Activated CD4-positive, alpha-beta memory T cell treated with anti-CD3 and anti-CD28 coated beads, Interleukin-2, amount 10 ng/mL, durations not matched to agents 7 days and 5 days (primary cell): ENCODE measurements at places on chromosomes 3 and 15. TPM values are rescaled to one million over a fixed set of nuclear protein-coding genes. Genes with fewer than 3 reads are reported as not detected.
A peak's percentile ranks its signal among the peaks of the same experiment; 100 is the strongest.

GRCh38 chr3:192831111-192831644 lies 86.5 kb downstream of the MB21D2 start:
- H3K27ac ChIP-seq: peak overlapping the region; percentile 47
- H3K4me3 ChIP-seq: no peak overlapping the region
- peaks cover 48% of the 10 kb centered on the region for H3K4me1 ChIP-seq
- no peaks in the 10 kb centered on the region for H3K27me3 ChIP-seq

- no peak overlapping the region for H3K27ac ChIP-seq
- DNase-seq: no peak
- no peaks in the 10 kb centered on the region for H3K36me3 ChIP-seq
- no peak overlapping the region for H3K4me3 ChIP-seq
- no peaks in the 10 kb centered on the region for H3K27me3 ChIP-seq
- H3K4me1 ChIP-seq: no peaks in the 10 kb centered on the region
Observed at GRCh38 chr3:147924755-147925154, 515.6 kb downstream of the ZIC1 start.

- DNase-seq: no peak
- H3K27ac ChIP-seq: no peak overlapping the region
- peaks cover 87% of the 10 kb centered on the region for H3K36me3 ChIP-seq
- no peaks in the 10 kb centered on the region for H3K27me3 ChIP-seq
- no peak overlapping the region for H3K4me3 ChIP-seq
- peaks cover 6% of the 10 kb centered on the region for H3K4me1 ChIP-seq
Observed at GRCh38 chr3:20123131-20123652, 62.8 kb downstream of the SGO1 start.

DNA sequence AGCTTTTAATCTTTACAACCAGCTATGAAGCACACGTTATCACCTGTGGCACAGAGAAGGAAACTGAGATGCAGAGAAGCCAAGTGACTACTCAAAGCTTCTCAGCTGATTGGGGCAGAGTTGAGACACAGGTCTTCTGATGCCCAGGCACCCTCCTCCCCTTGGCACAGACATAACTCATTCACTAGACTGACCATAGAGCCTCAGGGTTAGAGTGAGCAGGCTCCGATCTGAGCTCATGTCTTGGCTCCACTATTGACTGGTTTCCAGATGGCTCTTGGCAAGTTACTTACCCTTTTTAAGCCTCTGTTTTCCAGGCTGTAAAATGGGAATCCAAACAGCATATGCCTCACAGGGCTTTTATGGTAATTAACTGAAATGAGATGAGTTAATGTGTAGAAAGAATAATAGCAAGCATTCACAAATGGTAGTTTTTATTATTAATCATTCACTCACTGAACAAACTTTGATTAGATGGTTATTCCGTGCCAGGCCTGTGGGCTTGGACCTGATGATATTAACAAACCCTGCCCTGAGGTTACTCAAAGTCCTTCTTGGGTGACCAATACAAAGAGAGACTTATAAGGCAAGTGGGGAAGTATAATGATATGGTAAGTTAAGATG lies 184.3 kb downstream of the ANXA2 start:
- no peak overlapping the region for H3K4me3 ChIP-seq
- H3K4me1 ChIP-seq: no peaks in the 10 kb centered on the region
- H3K27ac ChIP-seq: no peak overlapping the region
- H3K27me3 ChIP-seq: peaks cover 30% of the 10 kb centered on the region
- H3K36me3 ChIP-seq: no peaks in the 10 kb centered on the region

DNA sequence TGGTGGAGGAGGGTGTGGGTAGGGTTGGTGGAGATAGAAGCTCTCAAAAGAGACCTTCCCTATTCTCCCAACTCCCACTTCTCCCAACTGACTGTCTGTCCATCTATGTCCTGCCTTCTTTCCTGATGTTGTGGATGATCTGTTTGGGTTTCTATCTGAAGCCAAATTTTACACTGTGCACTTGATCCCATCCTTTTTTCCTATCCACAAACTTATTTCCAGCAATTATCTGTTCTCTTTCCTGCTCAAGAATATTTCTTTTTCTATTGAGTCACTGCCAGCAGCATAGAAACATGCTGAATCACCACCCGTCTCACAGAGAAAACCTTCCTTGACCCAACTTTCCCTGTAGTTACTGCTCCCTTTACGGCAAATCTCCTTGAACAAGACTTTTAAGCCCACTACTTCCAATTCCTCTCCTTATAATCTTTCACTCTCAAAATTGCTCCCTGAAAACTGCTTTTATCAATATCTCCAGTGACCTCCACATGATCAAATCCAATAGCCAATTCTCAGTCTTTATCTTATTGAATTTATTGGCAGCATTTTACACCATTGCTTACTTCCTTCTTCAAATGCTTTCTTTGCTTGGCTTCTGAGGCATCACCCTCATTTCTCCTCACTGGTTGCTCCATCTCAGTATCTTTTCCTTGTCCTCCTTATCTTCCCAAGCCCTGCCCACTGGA lies 141.2 kb upstream of the SLC7A14 start:
- H3K4me1 ChIP-seq: no peaks in the 10 kb centered on the region
- H3K27ac ChIP-seq: no peak overlapping the region
- no peak overlapping the region for H3K4me3 ChIP-seq
- H3K27me3 ChIP-seq: peaks cover 12% of the 10 kb centered on the region
- no peaks in the 10 kb centered on the region for H3K36me3 ChIP-seq

- H3K4me1 ChIP-seq: no peaks in the 10 kb centered on the region
- DNase-seq: no peak
- H3K4me3 ChIP-seq: no peak overlapping the region
- H3K27me3 ChIP-seq: peaks cover 21% of the 10 kb centered on the region
- no peak overlapping the region for H3K27ac ChIP-seq
Observed at GRCh38 chr15:91183596-91183995, 83.5 kb downstream of the SV2B start.

- no peaks in the 10 kb centered on the region for H3K4me1 ChIP-seq
- H3K36me3 ChIP-seq: no peaks in the 10 kb centered on the region
Observed at GRCh38 chr3:64972793-64973192, 285.0 kb upstream of the ADAMTS9 start.

GRCh38 chr15:60255390-60255789 lies 142.4 kb downstream of the ANXA2 start:
- no peak overlapping the region for H3K4me3 ChIP-seq
- no peak overlapping the region for H3K27ac ChIP-seq
- H3K27me3 ChIP-seq: peaks cover 68% of the 10 kb centered on the region
- H3K36me3 ChIP-seq: no peaks in the 10 kb centered on the region
- peak; percentile 37 for DNase-seq

GRCh38 chr3:100245927-100246326 lies 14.9 kb upstream of the TBC1D23 start:
- no peaks in the 10 kb centered on the region for H3K36me3 ChIP-seq
- H3K27me3 ChIP-seq: no peaks in the 10 kb centered on the region
- no peak overlapping the region for H3K27ac ChIP-seq
- peaks cover 3% of the 10 kb centered on the region for H3K4me1 ChIP-seq

GRCh38 chr3:143775459-143775858 lies 72.8 kb downstream of the SLC9A9 start:
- H3K4me1 ChIP-seq: peaks cover 1% of the 10 kb centered on the region
- H3K4me3 ChIP-seq: no peak overlapping the region
- H3K27ac ChIP-seq: no peak overlapping the region

GRCh38 chr15:38243278-38244055 lies 9.2 kb upstream of the SPRED1 start:
- H3K4me3 ChIP-seq: no peak overlapping the region
- H3K27ac ChIP-seq: no peak overlapping the region
- no peak for DNase-seq
- no peaks in the 10 kb centered on the region for H3K4me1 ChIP-seq

DNA sequence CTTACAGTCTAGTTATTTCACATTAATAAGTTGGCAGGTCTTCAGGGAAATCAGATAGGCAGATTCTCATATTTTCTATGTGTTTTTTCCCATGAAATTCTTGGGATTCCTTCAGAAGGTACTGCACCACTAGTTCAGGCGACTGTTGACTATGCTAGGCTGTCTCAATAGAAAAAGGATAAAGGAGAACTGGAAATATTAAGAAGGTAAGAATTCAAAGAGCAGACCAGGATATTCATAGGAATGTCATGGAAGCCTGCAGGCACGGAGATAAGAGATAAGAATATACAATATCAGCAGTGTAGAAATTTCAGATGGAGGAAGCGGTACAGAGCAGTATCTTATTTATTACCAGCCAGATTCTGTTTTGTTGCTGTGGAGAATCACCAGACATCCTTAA lies 432.1 kb upstream of the MDFIC2 start:
- H3K4me3 ChIP-seq: no peak overlapping the region
- H3K27me3 ChIP-seq: peaks cover 9% of the 10 kb centered on the region
- no peaks in the 10 kb centered on the region for H3K4me1 ChIP-seq
- H3K27ac ChIP-seq: no peak overlapping the region

DNA sequence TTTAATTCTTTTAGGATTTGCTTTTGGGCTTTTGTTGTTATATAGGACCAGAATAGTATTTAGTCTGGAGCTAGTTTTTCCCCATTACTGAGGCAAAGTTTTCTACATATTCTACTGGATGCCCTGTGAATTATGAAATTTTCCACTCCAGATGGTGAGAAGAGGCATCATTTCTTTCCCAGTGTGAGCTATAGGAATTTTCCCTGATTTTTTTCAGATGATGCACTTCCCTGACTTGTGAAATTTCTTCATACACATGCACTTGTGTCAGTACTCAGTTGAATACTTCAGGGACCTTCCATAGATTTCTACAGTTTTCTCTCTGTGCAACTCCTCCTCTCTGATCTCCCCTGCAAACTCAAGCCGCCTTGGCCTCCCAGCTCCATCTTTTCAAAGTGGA lies 73.7 kb upstream of the SLCO2A1 start:
- H3K27ac ChIP-seq: no peak overlapping the region
- H3K4me3 ChIP-seq: no peak overlapping the region
- no peaks in the 10 kb centered on the region for H3K36me3 ChIP-seq
- no peak for DNase-seq
- peaks cover 7% of the 10 kb centered on the region for H3K27me3 ChIP-seq

- no peak overlapping the region for H3K27ac ChIP-seq
- H3K36me3 ChIP-seq: no peaks in the 10 kb centered on the region
- no peak for DNase-seq
- H3K27me3 ChIP-seq: peaks cover 24% of the 10 kb centered on the region
- H3K4me3 ChIP-seq: no peak overlapping the region
- peaks cover 24% of the 10 kb centered on the region for H3K4me1 ChIP-seq
Observed at GRCh38 chr15:59307165-59307537, 65.5 kb downstream of the MYO1E start.

GRCh38 chr15:98518823-98519561 lies 129.3 kb upstream of the IGF1R start:
- no peak overlapping the region for H3K4me3 ChIP-seq
- peak; percentile 42 for DNase-seq
- no peak overlapping the region for H3K27ac ChIP-seq
- peaks cover 4% of the 10 kb centered on the region for H3K27me3 ChIP-seq
- H3K4me1 ChIP-seq: peaks cover 4% of the 10 kb centered on the region

DNA sequence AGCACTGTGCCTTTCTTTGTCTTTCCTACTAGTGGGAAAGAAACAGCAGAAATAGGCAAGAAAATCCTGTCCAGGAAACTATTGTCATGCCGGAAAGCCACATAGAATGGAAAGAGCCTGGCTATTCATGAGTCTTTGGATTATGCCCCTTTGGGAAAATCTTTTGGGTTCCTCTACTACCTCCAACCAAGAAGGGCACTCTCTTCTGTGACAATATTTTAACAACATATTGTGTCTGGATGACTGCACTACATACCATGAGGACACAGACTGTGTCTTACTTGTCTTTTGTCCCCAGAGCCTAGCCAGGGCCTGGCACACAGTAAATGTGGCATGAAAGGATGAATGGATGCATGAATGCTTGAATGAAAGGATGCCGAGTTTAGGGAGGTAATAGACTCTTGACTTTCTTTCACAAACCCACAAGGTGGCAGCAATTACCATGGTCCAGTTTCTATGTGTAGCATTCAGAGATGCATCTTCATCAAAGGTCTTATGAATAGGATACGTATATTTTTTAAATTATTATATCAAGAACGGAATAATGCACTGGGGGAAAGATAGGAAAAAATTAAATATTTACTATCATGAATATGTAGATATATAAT lies 30.3 kb downstream of the ARL14 start:
- H3K4me3 ChIP-seq: no peak overlapping the region
- H3K4me1 ChIP-seq: no peaks in the 10 kb centered on the region
- H3K27me3 ChIP-seq: peaks cover 39% of the 10 kb centered on the region
- no peaks in the 10 kb centered on the region for H3K36me3 ChIP-seq
- DNase-seq: no peak
- no peak overlapping the region for H3K27ac ChIP-seq

DNA sequence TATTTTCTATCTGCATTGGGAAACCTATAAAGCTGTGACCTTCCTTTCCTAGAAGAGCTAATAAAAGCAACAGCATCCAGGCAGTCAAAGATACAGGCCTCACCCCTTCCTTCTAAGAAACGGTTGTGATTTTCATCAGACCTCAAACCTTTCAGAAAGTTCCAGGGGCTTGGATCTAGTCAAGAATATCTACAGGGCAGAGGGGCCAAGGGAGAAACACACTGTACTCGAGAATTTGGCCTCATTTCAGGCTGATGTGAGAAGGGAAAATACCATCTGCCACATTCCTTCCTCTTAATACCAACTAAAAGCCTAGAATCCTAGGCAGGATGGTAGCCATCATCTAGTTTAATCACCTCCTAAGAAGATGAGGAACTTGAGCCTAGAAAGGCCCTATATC lies 24.5 kb upstream of the BCL6 start:
- H3K27ac ChIP-seq: peak overlapping the region; percentile 33
- H3K36me3 ChIP-seq: peaks cover 16% of the 10 kb centered on the region
- peaks cover 42% of the 10 kb centered on the region for H3K4me1 ChIP-seq
- H3K27me3 ChIP-seq: no peaks in the 10 kb centered on the region
- no peak overlapping the region for H3K4me3 ChIP-seq

DNA sequence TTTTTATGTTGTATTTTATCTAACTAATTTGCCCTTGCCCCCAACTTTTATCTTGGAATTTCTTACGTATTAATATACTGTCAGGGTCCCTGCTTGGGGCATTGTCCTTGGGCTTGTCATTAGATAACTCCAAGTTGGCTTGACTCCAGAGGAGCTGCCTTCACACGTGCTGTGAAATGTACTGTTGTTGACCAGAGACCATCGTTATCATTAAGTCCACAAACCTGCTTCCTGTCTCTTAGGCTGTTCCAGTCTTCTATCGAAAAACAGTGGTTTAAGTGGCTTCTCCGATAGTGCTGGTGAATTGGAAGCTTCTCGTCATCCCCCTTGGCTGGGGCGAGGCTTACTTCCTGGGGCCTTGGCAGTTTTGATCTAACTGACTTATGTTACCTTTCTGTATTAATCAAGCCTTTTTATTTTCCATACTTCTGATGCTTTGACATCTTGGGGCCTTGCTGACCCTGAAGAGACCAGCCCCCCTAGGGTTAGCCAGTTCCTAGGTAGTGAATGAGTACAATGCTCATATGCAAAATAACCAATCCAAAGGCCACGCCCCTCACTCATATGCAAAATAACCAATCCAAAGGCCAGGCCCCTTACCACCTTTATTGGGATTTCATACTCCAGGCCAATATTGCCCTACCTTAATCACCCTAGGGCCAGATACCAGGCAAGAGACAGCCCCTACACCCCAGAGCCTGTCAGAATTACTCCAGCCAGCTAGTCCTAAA lies 164.5 kb downstream of the IGF1R start:
- no peak overlapping the region for H3K4me3 ChIP-seq
- H3K27me3 ChIP-seq: no peaks in the 10 kb centered on the region
- H3K36me3 ChIP-seq: no peaks in the 10 kb centered on the region

GRCh38 chr3:102113421-102114041 lies 264.2 kb downstream of the NFKBIZ start:
- no peaks in the 10 kb centered on the region for H3K27me3 ChIP-seq
- peak overlapping the region; percentile 62 for H3K27ac ChIP-seq
- no peak for DNase-seq
- H3K36me3 ChIP-seq: peaks cover 31% of the 10 kb centered on the region
- H3K4me3 ChIP-seq: no peak overlapping the region
- peaks cover 32% of the 10 kb centered on the region for H3K4me1 ChIP-seq

Gene IMPG2
- 0.18 TPM for total RNA-seq

Gene CCDC54
- total RNA-seq: not detected

Gene VEPH1
- total RNA-seq: not detected

Gene COL6A5
- 0.05 TPM for total RNA-seq

Gene SLC33A1
- total RNA-seq: 31.6 TPM

Gene CCR8
- 7.9 TPM for total RNA-seq
